ENCODE measurements at places on chromosomes 2 and 18.

DNA sequence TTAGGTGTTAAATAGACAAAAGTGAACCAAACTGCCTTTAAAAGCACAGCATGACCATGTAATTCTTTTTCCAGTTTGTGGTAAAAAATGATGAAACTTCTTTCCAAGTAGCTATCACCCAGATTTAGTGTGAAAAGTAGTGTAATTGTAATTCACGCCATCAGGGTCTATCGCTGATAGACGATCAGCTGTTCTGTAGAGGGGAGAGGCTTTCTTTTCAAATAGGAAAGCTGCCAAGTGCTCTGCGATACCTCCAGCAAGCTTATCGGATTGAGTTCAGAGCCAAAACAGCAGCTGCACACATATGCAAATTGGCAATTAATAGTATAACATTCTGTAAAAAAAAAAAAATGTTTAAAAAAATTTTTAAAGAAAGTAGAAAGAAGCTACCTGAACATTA, 61.9 kb upstream of the PSMD14 start:
- DNase-seq: no peak

DNA sequence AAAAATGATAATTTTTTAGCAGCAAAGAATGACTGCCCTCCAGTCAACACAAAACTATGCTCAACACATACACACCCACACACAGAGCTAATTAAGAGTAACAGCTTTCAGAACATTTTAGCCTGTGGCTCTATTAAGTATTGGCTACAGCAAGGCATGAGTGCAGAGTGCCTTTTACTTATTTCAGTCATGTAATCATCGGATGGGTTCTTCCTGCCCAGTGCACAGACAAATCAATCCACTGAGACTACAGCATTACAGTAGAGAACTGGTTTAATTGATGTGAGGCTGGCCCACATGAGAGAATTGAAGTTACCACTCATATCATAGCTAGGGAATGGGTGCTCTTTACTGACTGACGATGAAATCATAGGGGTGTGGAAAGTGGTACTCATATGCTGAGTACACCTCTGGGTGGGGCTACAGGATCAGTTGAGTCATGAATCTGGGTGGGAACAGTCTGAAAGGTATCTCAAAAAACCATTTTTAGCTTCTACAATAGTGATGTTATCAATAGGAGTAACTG, 241.0 kb downstream of the FSIP2 start:
- no peak for DNase-seq

GRCh38 chr2:172693037-172693436, 42.6 kb upstream of the RAPGEF4 start:
- DNase-seq: no peak

DNA sequence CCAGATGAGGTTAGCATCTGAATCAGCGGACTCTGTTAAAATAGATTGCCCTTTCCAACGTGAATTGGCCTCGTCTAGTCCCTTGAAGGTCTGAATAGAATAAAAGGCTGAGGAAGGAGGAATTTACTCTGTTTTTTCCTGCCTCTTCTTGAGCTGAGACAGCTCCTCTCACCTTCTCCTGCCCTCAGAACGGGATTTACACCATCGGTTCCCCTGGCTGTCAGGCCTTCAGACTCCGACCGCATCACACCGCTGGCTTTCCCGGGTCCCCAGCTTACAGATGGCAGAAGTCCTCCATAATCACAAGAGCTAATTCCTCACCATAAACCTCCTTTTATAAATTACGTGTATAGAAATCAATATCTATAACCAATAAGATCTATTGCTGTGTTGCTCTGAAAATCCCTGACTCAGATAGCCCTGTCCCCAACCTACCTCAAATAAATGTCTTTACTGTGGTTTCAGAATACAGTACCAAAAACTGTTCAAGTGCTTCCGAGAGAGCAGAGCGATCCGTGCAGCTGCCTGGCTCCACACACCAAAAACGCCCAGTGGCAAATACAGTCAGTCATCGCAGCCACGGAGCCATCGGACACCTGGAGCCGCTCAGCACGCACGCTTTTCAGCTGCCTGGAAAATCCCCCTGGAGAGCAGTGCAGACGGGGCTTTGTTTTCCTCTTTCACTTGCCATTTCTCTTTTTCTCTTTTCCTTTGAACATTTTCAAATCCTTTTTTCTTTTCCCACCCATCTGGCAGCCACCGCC, 196.9 kb downstream of the NRP2 start:
- no peak for DNase-seq

- DNase-seq: no peak
Measured at GRCh38 chr2:25903216-25903776, 25.0 kb upstream of the ASXL2 start.

DNA sequence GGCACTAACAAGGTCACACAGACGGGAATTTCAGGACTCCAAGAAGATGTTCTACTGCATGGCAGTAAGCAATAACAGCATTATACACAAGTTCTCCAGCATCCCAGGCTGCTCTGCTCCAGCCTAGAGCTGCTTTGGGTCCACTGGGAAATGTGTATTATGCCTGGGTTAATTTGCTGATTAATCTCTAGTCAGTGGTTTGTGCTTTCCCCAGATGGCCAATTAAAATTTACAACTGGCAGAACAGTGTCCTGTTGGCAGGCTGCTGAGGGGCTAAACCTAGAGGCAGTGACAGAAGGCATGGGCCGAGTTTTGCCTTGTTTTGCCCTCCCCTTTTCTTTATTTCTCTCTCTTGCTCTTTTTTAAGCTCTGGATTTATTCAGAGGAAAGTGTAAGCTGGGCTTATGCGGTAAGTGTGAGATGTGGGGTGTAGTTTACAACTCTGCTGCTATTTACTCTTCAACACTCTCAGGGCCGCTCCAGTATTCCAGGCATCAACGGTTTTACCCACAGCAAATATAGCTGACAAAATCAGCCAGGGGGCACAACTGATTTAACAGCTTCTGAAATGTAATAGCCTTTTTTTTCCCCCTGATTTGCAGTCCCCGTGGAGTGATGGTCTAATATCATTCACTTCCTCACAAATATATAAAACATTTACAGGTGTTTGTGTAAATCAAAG, 348.0 kb downstream of the GPD2 start:
- DNase-seq: no peak

- no peak for DNase-seq
Measured at GRCh38 chr2:67277450-67277849, 119.7 kb upstream of the ETAA1 start.

DNA sequence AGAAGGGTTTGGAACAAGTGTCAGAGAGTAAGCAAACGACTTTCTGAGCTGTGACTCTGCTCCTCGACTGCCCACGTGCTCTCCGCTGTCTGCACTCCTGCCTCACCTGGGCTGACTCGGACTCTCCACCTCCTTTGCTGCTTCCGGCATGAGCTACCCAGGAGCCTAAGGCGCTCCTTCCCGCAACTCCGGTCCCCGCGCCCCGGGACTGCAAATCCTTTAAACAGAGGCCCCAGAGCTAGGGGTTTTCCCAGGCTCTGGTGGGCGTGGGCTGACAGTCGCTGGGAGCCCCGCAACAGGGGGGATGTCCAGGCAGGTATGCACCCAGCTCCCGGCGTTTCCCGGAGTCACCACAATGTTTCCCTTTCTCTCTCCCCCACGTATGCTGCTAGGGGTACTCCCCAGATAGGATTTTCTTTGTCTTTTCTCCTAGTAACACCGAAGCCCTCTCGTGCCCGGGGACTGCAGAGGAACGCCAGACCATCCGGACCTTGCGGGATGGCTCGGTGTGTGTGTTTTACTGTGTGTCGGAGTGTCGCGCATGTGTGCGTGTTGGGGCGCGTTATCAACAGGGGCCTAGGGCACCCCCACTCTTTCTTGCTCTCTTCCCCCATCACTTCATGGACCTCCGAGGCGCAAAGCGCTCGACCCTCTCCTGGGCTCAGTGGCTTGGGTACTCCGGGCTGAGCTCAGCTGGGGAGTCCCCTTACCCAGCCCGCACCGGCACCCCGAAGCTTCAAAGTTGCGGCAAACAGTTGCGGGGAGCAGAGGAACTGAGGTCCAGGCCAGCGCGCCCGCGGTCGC, 691 bp upstream of the THSD7B start:
- DNase-seq: no peak

DNA sequence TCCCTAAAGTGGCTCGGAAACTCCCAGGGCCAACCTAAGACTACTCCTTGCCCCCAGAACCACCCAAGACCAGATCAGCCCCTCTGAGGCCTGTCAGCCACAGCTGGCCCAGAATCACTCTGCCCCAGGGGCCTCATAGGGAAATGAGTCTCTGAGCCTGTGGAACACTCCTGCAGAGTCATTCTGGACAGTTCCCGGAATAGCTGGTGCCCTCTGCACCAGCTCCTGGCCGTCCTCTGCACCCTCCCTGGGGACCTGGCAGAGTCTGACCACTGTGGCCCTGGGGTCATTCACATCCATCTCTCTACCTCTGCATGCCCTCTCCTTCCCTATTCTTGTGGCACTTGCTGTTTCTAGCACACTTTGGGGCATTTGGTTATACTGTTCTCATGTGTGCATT, 14.6 kb upstream of the TMEM214 start:
- no peak for DNase-seq

DNA sequence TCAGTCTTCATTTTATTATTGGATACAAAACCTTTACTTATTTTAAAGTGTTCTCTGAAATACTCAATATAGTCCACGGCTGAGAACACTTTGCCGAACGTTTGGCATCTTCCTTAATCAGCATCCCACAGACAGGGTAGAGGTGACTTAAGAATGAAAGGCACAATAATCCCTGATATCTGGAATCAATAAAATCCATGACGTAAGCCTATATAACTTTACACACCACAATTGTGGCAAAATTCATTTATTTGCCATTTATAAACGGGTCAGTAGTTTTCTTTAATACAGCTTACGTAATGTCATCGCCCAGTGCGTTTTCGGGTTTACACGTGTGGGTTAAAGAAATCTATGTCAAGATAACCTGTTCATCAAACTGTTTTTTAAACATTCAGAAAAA, 1.3 kb downstream of the MGAT4A start:
- DNase-seq: no peak

DNA sequence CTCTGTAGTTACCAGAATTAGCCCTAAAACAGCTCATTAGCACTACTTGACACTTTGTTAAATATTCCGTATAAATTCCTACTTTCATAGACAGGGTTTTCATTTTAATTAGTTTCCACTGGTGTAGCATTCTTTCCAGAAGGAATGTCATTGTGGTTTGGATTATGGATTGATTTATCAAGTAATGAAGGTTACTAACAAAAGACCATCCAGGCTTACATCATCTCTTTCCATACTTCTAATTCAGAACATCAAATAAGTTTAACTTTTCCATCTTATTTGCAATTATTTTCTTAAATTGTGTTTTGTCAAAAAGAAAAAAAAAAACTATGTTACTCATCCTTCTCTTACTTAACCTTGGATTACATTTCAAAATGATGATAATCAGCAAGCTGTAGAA, 231.8 kb upstream of the SPOPL start:
- DNase-seq: no peak

DNA sequence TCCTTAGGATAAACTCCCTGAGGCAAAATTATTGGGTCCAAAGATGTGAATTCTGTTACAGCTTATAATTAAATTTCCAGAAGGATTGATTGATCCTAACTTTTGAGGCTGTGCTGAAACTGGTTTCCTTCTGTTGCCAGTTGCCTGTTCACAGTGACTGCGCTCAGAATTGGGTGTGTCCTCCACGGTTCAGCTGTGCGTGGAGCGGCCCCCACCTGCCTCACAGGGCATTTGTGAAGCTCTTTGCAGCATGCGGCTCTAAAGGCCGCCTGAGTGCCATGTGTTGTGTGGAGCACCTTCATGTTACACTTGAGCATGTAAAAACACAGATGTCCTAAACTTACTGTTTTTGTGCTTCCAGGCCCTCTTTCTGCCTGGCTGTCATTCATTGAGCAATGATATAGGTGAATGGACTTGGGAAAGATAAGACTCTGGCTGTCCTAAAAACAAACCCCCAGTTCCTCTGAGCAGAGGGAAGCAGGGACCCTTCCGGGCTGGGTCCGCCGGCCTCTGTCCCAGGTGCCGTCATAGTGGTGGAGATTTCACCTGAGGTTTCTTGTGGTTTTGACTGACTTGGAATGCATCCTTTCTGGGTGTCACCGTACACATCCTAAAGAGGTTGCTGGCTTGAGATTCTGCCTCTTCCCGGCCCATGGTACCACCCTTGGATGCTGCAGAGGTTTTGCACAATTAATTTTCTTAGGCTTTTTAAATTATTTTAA, 173.6 kb downstream of the LDLRAD4 start:
- no peak for DNase-seq

- DNase-seq: no peak
Measured at GRCh38 chr2:104406261-104406726, 447.6 kb upstream of the POU3F3 start.

DNA sequence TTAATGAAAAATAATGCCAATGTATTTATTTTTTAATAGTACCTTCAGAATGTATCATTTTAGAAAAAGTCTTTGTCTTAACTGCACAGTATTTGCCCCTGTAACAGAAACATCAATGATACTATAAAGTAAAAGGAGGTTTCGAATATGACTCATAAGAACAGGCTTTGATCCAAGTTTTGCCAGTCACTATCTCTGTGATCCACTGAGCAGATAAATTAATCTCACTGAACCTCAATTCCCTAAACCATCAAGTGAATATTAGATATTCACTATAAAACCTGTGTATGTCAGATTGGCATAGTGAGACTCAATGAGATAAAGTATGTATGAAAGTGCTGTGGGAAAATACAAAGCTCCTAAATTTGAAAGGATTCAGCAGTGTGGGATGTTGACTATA, 292.1 kb downstream of the EXOC6B start:
- DNase-seq: no peak

- no peak for DNase-seq
Measured at GRCh38 chr2:166700079-166700478, 188.2 kb upstream of the XIRP2 start.

GRCh38 chr2:150219861-150220260, 267.6 kb downstream of the RND3 start:
- no peak for DNase-seq

DNA sequence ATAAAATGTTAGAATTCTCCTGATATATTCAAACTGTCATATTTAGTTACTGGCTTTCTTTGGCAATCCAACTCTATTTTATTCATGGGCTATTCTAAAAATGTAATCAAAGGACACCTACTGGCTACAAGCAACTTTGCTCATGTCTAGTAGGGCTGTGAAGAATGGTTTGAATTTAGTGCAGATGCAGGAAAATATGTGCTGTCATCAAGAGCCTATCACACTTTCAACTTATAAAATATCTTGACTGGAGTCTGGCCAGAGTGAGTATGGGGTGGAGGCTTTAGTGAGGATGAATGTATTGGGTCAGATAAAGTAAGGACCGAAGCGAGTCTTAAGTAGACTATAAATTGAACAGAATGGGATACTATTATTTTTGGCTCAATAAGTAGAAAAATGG, 343.4 kb upstream of the SPRED2 start:
- no peak for DNase-seq

- no peak for DNase-seq
Measured at GRCh38 chr2:196513796-196514526, 125.6 kb upstream of the CCDC150 start.

DNA sequence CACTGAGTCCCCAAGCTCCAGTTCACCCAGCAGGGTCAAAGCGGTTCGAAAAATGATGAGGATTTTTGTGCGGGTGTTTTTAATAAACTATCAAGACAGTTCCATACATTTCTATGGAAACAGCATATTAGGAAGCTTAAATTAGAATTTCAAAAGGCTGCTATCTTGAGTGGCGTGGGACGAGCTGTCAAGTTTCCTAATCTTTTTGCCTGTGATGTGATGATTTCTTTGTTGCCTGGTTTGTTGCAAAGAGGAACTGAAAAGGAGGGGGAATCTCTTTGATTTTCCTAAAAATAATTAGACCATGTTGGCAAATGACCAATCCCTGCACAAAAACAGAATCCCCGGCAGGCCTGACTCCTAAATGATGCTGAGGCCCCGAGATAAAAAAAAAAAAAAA, 66.1 kb upstream of the ATG16L1 start:
- DNase-seq: no peak

GRCh38 chr2:19346983-19347618, 11.3 kb downstream of the OSR1 start:
- DNase-seq: no peak
